Muscle of leg (tissue), 16 donors: ENCODE measurements at places on chromosomes 2 and 18. TPM values are rescaled to one million over a fixed set of nuclear protein-coding genes. Genes with fewer than 3 reads are reported as not detected.

DNA sequence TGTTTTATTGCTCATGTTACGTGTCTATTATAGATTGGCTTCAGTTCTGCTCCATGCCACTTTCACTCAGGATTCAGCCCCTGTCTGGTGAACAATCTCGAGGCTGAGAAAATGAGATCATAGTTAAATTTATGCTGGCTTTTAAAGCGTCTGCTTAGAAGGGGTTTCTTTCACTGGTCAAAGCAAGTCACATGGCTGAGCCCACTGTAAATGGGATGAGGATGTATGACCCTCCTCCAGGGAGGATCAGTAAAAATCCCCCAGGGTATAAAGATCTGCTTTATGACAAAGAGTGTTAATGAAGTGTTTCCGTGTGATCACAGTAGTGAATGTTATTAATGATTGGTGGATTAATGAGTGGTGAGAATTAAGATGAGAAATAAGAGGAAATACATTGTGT is 6.2 kb upstream of the PLCL1 start:
- DNase-seq = no peak

GRCh38 chr2:29829841-29830240 is 91.5 kb downstream of the ALK start:
- no peak for DNase-seq

GRCh38 chr2:235934774-235935484 is 233.3 kb downstream of the GBX2 start:
- no peak for DNase-seq

GRCh38 chr2:109033171-109033570 is 44.2 kb upstream of the EDAR start:
- DNase-seq = no peak

DNA sequence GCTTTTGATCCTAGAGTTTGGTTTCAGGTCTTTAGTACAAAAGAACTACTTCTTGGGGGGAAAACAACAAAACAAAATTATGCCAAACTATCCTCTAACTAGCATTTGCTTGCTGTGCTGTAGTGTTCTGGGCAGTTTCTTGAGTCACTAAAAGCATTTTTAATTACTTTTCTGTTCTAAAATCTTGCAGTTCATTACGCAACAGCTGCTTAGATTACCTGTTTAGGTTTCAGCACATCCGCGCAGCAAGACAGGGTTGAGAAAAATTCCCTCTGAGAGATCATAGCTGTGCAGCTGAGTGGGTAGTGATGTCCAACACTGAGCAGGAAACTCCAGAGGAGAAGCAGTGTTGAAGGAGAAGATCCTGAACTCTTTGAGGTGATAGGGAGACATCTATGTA is 9.0 kb downstream of the DAW1 start:
- DNase-seq = no peak

DNA sequence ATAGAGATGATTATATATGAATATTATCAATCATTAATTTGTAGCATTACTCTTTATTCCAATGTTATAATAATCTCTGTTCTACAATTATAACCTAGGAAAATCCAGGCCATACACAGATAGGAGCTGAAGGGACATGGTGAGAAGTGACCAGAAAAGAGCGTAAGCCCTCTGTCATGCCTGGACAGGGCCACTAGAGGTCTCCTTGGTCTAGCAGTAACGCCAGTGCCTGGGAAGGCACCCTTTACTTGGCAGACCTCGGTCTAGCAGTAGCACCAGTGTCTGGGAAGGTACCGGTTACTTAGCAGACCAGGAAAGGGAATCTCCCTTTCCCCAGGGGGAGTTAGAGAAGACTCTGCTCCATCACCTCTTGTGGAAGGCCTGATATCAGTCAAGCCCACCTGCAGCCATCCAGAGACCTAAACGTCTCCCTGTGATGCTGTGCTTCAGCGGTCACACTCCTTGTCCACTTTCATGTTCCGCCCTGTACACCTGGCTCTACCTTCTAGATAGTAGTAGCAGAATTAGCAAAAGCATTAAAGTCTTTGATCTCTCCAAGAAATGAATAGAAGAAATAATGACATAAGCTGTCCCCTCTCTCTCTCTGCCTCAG is 447.5 kb upstream of the FSIP2 start:
- peak; percentile 45 for DNase-seq

GRCh38 chr2:88832311-88832991 is 141.0 kb downstream of the RPIA start:
- DNase-seq = no peak

The GREB1L gene
- 7.2 TPM for total RNA-seq

The GBX2 gene
- total RNA-seq = not detected
